ENCODE measurements at places on chromosomes 5 and 9.

DNA sequence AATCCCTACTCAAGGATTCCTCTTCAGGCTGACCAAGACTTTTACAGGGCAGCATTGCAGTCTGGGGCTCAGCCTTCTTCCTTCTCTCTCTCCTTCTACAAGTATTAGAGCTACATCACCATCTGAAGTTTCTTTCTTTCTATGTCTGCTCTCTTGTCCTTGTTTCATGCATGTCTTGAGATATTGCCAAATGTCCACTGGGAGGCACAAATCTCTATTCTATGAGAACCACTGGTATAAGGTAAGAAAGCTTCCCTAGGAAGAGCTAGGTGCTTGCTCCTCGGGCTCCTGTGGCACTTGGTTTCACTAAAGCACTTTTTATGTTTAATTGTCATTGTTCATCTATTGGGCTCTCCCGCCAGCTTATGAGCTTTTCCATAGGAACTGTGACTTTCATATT is 289.2 kb upstream of the PCSK5 start:
- DNase-seq, result no peak

- no peak for DNase-seq
Observed at GRCh38 chr9:2765250-2765880, 48.1 kb downstream of the KCNV2 start.

DNA sequence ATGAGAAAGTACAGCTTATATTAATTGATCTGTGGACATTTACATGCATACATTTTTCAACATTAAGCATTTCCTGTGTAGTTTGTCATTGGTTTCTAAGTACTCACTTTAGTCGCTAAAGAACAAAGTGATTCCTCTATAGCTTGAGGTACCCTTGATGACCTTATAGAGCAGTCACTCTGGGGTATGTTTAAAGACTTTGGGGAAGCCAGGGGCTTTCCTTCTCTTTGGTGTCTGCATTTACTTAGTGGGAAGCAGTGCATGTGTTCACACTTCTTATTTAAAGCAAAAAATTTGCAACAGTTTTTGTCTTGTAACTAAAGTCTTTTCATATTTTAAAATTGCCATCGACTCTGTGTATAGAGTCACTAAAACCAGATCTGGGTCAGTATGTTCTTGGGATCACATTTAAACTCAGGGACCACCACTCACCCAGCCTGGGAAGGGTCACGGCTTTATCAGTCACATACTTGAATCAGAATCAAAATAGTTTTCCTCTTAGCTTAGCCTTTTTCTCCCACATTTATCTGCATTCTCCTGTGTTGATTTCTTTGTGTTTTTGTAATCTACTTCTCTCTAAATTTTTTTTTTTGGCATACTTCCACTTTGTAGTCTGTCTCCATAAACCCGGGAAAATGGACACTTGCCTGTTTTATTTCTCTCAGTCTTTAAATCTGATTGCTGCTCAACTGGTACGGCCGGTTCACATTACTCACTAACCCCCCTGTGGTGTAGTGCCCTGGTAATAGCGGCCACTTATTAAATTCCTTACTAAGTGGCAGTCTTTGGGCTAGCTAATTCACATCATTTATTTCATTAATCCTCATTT is 143.9 kb upstream of the FBN2 start:
- DNase-seq, result no peak

- DNase-seq, result no peak
Observed at GRCh38 chr9:126606483-126606870, 7.3 kb upstream of the LMX1B start.

GRCh38 chr5:83368319-83368718 is 103.2 kb upstream of the VCAN start:
- peak; percentile 53 for DNase-seq

DNA sequence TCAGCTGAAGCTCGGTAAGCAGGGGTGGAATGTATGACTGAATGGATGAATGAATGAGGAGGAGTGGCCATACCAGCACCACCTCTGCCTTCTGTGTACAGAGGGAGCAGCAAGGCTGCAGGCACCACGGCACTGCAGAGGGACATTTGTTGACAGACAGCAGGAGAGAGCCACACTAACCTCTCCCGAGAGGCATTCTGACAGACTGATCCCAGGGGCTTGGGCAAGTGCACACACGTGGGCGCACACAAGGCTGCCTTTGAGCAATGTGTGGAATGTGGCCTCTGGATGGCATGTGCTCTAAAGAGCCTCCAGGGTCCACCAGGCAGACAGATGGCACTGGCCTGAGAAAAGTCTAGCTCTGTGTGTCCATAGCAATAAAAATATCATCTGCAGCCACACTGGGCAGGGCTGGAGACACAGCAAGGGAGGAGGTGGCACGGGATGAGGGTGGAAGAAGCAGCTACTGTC is 111.8 kb downstream of the ACTL7B start:
- DNase-seq, result no peak

DNA sequence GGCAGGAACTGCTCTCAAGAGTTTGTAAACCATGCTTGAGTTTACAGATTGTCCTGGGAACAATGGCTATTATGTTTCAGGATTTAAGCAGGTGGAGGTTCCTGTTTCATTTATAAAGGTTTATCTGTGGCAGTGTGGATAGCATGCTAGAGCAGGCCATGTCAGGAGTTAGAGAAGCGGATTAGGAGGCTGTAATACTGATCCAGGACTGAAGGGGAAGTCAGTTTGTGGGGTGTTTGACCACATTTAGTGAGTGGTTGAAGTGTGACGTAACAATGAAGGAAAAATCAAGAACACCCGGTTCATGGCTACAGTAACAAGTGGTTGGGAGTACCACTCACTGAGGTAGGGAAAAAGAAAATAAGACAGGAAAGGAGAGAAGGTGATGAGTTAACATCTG is 299.0 kb downstream of the TLR4 start:
- DNase-seq, result no peak

- peak; percentile 48 for DNase-seq
Observed at GRCh38 chr5:44546286-44546685, 157.1 kb upstream of the FGF10 start.

- DNase-seq, result no peak
Observed at GRCh38 chr5:103821361-103821760, 258.8 kb upstream of the NUDT12 start.

GRCh38 chr9:32340361-32340760 is 44.1 kb upstream of the ACO1 start:
- DNase-seq, result no peak

DNA sequence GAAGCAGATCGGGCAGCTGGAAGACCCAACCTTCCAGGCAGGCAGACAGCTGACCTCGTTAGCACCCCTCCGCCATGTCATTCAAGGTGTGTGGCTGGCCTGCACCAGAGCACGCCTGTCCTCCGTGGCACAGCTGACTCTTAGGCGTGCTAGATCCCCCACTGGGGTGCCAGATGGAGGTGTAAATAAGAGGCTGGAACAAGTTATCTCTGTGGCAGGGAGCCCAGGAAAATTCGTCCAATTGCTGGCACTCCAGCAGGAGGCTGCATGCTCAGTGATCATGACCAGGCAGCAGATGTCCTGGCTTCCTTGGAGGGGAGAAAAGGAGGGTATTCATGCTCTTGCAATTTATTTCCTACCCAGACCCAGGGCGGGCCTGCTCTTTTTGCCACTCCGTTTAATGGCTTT is 7.8 kb upstream of the ALDOB start:
- no peak for DNase-seq

GRCh38 chr9:127290561-127291065 is 26.0 kb downstream of the GARNL3 start:
- peak; percentile 54 for DNase-seq

- DNase-seq, result peak; percentile 42
Observed at GRCh38 chr5:158660726-158661125, 439.0 kb downstream of the EBF1 start.

- no peak for DNase-seq
Observed at GRCh38 chr9:3018071-3018470, 174.2 kb upstream of the PUM3 start.

- no peak for DNase-seq
Observed at GRCh38 chr9:135066291-135066690, 21.2 kb upstream of the OLFM1 start.

DNA sequence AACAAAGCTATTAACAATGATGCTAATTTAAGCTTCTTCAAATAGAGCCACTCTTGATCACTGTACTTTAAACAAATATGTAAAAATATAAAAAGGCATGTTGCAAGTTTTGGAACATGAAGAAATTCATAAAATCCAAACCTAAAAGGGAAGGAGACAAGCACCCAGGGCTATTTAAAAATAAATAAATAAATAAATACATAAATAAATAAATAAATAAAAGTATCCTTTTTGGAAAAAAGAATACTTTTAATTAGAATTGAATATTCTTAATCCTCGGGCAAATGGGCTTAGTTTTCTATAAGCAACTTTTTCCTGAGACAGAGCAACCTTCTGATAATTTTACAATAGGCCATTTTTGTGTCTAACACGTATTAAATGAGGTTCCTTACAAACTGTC is 147.5 kb upstream of the PCA3 start:
- DNase-seq, result no peak

DNA sequence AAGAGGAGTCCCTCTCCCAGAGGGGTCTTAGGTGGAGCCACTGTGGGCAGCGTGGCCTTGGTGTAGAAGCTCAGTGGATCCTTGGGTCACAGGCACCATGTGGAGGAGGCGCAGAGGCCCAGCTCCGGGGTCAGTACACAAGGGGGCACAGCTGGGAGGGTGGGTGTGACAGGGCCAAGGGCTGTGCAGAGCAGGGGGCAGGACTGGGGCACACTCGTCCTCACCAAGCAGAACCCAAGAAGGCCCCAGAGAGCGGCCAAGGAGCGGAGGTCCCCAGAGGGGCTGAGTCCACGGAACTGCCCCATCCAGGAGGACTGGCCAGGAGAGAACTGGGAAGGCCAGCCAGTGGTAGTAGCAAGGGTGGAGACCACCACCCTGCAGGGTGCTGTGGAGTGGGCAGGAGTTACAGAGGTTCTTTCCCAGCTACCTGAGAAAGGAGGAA is 2.5 kb upstream of the LPCAT1 start:
- no peak for DNase-seq

- peak; percentile 28 for DNase-seq
Observed at GRCh38 chr9:97501972-97502221, 431 bp downstream of the TMOD1 start.

DNA sequence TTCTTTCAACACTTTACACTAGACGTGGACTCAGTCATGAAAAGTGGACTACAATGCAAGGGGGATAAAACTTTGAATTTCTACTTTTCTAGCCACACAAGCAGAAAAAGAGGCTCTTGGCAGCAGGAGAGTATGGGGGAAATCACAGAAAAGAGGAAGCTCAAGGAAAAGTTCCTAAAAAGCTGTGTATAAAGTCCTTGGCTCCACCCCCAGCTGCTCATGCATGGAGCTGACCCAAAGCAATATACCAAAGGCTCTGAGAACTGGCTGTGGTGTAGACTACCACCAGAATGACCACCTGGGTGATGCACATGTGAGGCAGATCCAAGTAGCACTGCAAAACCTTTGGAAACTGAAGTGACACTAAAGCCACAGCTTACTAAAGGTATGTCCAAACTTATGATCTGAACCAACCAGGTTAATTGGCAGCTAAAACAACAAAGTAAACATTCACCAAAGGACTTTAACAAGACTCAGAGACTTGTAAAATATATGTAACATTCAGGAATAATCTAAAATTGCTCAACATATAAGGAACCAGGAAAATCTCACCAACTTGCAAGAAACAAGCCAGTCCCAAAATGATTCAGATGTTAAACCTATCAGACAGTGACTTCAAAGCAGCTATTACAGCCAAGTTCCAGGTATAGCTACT is 55.5 kb upstream of the RASGRF2 start:
- no peak for DNase-seq

- DNase-seq, result no peak
Observed at GRCh38 chr5:72179816-72180440, 72.7 kb downstream of the MAP1B start.

- DNase-seq, result no peak
Observed at GRCh38 chr9:127634698-127635097, 22.6 kb downstream of the STXBP1 start.

GRCh38 chr9:15101095-15101494 is 190.9 kb upstream of the FREM1 start:
- DNase-seq, result no peak

GRCh38 chr5:161216877-161217276 is 329.6 kb downstream of the GABRB2 start:
- no peak for DNase-seq

DNA sequence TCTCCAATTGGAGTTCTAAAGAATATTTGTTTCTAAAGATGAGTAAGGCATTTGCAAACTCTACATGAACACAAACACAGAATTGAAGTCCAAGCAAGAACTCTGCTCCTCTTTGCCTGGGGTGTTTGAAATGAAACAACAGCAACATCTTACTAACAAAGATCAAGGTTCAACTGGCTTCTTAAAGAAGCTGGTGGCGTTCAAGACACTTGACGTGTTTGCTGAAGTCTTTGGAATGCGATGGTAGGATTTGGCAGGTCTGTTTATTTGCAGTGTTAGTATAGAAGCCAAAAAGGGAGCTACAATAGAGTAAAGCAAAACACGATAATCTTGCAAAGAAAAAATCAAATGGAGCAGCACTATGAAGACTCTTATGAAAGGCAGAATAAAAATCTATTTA is 94.9 kb downstream of the BASP1 start:
- no peak for DNase-seq

- peak; percentile 42 for DNase-seq
Observed at GRCh38 chr5:176810687-176811501, 535 bp downstream of the UNC5A start.

DNA sequence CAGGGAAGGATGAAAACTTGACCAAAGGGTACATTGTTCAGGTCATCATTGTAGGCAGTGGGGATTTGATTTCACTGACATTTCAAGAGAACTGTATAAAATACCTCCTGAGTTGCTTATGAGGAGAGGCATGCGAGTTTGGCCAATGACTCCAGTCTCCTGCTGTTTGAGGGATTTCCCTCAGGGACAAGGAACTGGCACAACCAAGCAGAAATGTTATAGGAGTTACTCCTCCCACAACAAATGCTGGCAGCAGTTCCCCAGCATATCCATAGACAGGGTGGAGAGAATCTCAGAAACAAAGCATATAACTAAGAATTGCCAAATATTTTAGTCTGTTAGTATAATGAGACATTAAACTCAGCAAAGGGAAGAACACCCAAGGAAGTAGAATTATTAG is 47.2 kb upstream of the FBXL7 start:
- DNase-seq, result no peak

DNA sequence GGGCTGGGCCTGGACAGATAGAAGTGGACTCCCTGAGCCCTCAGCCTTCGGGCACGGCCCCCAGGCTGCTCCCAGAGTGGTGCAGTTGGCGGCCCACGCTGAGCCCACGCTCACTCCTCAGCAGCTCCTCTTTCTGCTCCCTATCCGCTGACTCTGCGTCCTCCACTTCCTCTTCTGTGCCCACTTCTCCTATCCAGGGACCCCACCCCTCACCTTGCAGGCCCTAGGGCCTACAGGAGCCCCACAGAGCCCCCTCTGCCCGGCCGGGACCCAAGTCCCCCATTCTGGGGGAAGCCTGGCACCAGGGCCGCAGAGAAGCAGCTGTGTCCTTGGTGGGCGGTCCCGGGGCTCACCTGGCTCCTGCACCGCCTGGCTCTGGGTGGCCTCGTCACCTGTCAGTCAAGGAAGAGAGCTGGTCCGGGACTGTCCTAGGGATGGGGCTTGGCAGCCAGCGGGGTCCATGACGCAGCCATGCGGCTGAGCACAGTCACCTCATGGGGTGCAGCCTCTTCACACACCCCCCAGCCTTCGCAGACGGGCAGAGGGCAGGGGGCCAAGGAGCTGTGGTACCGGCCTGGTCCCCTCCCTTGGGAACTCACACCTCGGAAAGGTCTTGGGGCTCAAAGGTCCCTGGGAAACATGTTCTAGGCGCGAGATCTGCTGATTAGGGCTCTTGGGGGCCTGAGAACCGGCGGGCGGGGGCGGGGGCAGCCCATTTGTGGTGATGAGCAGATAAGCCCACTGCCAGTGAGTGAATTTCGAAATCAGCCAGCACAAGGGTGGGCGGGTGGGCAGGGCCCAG is 5.4 kb upstream of the NRARP start:
- no peak for DNase-seq
